ENCODE measurements at places on chromosomes 16 and 17.

DNA sequence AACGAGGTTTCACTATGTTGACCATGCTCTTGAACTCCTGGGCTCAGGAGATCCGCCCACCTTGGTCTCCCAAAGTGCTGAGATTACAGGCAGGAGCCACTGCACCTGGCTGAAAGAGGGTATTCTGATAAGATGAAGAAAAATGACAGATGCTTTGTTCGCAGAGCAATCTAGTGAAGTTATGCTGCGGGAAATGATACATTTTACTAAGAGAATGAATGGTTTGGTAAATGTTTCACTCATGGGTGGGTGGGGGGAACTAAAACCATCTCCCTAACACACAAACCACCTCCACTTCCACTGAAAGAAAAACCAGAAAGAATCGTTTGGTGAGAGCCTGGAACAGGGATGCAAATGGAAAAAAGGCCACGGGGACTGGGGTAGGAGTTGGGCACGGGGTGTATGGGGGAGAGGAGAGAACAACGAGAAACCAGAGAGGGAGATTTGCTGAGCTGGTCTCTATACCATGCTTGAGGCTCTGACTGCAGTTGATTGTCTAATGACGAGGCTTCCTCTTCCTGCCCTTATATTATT, 19.0 kb upstream of the XYLT2 start:
- no peak for DNase-seq

GRCh38 chr17:62750631-62751051, 57.5 kb downstream of the MARCHF10 start:
- DNase-seq: no peak

- no peak for DNase-seq
These were observed 11.3 kb upstream of the CHST6 start for GRCh38 chr16:75506574-75506973.

- DNase-seq: no peak
These were observed 92.7 kb upstream of the NOL11 start for GRCh38 chr17:67624886-67625656.

GRCh38 chr17:43517161-43517560, 29.0 kb downstream of the ETV4 start:
- no peak for DNase-seq

DNA sequence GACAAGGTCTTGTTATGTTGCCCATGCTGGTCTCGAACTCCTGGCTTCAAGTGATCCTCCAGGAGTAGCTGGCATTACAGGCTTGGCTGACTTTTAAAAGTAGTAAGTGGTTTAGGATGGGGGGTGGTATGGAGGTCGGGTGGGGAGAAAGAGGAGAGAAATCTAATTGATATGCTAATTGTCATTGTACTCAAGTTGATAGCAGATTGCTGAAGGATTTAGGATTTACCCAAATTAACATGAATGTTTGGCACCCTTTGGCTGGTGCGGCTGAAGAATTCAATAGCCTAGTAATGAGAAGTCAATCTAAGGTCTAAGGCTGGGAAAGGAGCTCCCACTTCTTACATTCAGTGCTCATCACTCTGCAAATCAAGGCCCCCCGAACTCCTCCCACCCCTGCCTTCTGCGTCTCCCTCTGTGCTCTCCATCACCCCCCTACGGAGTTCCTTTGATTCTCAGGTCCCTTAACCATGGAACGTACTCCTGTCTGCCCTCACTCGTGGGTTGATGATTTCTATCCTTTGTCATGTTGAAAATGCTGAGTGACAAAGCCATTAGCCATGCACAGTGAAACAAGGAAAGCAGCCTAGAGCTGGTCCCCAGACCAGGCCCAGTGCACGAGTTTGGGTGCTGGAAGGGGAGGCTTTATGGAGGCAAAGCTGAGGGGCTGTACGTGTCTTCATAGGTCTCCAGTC, 17.3 kb downstream of the CDH13 start:
- no peak for DNase-seq

DNA sequence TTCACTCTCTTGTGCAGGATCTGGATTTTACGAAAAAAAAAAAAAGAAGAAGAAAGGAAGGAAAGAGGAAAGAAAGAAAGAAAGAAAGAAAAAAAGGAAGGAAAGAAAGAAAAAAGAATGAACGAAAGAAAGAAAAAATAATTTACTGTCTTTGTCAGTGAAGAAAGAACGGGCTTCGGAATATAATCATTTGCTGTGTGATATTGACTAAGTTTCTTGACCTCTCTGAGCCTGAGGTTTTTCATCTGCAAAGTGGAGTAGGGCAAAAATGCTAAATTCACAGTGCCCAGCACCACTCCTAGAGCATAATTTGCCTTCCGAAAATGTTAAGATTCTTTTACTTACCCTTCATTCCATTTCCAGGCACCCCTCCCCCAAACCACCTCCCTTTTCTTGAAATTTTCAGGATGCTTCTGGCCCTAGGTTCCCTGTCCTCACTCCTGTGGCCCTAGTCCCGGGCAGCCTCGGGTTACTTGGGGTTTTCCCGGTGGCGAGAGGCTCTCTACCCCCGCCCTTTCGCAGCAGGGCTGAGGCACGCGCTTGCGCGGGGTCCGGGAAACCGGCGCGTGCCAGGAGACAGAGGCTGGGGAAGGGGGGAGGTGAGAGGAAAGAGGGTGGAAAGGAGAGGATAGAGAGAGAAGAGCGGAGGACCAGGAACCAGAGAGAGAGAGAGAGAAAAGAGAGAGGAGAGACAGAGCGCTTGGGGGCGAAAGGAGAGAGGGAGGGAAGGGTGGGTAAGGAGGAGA, at the start of gene CNTNAP1:
TSS of gene CNTNAP1 (plus strand) at position 556 of the 746 bp plus-strand sequence. CDS start 299 bp downstream, outside the sequence.
- no peak for DNase-seq

DNA sequence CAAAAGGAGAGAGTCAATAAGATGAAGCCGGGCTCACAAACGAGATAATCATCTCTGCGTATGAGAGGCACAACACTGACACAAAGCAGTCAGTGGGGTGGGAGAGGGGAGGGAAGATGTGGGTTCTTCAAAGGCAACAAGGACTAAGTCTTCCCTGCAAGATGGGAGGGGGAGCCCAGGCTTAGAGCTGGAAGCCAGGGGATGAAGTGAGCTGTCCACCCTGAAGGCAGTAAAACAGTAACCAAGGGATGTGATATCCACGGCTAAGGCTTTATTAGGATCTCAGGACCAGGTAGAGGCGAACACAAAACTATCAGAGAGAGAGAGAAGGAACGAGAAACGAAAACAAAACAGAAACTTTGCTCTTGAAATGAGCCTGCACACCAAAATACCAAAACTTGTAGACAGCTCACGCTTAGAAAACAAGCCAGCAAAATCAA, 115.9 kb downstream of the DYNLRB2 start:
- no peak for DNase-seq

GRCh38 chr17:57625957-57626356, 119.1 kb downstream of the CCDC182 start:
- no peak for DNase-seq

Measured in GM18507 (cell line).